ENCODE measurements at places on chromosomes 4 and X.

- DNase-seq, result no peak
Observed at GRCh38 chr4:38600575-38600974, 63.4 kb upstream of the KLF3 start.

DNA sequence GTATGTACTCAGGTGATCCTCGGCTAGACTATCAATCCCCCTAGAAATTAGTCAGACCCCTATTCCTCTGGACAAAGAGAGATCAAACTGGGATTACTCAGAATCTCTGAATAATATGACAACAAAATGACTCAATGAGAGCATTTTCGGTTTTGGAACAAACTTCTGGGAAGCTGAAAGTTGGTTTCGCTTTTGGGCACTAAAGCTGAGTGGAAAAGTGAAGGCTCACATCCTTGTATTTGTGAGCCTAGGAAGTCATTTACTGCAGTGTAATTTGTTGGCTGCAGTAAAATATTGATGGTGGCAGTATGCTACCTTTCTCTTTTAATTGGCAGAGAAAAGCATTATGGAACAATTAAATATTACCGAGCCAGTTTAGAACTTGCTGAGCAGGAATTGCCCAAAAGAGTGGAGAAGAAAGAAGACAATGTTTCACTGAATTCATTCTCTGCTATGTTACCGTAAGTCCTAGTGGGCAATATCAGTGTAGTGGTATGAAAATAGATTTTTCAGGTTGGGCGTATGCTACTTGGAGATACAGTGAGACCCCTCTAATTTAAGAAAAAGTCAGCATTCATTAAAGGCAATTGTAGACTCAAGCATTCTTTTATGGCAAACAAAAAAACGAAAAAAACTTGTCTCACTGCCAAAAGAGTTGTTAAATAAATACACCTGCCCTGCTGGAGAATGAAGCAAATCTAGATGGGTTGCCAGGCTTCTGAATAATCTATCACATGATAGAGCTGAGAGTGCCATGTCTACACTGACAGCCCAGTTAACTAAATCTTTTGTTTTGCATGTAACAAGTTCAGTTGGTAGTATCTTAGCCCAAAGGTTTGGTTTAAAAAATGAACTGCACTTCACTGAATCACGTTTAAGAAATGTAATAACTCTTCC lies 69.6 kb downstream of the AGTR2 start:
- no peak for DNase-seq

- DNase-seq, result no peak
Observed at GRCh38 chr4:185566425-185566824, 31.1 kb upstream of the PDLIM3 start.

DNA sequence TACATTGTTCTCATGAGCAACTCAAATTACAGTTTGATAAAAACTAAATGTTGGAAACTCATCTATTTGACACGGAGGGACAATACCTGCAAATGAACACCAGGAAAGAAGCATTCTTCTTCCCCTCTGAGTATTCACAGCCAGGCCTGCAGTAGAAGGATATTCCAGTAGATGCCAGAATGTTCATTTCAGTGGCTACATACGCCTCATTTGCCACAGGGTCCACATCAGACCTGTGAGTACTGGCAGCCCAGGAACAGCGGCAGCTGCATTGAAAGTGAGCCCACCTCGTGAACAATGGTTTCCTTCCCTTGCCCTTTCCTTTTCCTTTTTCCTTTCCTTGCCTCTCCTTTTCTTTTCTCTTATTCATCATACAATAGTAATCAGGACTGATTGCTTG lies 81.1 kb upstream of the NEIL3 start:
- DNase-seq, result no peak

DNA sequence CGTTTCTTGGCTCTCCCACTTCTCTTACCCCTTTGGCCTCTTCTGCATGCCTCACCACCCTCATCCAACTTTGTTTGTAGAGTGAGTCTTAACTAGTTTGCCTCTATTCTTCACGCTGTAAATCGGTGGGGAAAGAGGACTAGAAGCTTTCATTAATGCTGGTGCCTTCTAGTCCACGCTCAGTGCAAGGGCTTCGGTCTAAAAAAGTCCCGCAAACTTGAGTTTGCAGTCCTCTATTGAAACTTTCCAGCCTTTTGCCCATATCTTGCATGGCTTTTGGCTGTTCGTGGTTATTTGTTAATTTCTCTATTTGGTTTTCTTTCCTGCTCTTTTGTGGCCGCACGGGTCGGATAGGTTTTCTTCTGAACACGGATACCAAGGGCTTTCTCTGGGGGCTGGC lies 868 bp downstream of the DACH2 start:
- no peak for DNase-seq

- DNase-seq, result no peak
Observed at GRCh38 chrX:29634516-29634915, 580.8 kb upstream of the MAGEB2 start.

DNA sequence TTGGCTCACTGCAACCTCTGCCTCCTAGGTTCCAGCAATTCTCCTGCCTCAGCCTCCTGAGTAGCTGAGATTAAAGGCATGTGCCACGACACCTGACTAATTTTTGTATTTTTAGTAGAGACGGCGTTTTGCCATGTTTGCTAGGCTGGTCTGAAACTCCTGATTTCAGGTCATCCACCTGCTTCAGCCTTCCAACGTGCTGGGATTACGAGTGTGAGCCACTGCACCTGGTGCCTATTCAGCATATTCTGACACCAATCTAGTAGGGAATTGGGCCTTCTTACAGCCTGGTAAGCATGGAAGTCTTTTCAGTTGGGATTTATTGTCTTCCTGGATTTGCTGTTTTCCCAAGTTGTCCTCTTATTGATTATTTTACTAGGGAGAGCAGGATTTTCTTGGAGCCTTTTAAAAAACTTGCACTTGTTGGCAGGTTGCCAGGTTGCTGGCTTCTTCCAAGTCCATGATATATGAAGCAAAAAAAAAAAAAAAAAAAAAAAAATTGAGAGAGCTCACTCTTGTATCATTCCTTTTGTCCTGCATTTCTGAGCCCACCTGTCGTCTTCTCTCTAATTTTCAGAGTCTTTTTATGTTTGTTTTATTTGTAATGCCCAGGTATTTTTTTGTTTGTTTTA lies 43.7 kb downstream of the TMPRSS11E start:
- no peak for DNase-seq

DNA sequence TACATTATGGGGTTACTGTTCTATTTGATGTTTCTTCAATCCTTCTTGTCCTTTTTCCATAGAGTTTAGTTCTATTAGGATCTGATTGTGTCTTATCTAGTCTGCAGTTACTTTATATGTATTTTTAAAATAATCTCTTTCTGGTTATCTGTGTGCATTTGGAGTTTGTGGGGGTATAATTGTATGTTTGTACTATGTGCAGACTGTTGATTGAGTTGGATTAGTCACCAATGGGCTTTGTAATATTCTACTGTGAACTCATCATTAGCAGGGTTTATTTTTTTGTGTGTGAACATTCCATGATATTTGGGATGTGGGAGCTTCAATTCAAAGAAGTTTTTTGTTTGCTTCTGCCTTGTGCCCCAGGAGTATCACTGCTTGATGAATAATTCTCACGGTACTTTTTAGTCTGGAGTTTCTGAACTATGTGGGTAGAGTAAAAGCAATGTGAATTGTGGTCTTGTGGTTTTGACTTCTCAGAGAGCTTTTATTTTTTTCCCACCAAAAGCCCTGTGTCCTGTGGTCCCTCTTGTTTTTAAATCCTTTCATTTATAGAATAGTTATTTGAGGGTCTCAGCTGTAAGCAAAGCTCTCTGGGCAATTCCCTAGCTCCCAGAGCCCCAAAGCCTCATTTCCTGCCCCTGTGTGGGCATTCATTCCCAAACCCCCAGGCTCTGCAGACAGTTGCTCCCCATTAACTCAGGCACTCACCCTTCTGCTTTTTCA lies 127.8 kb downstream of the PHKA2 start:
- no peak for DNase-seq

GRCh38 chr4:52957835-52958631 lies 95.9 kb downstream of the RASL11B start:
- no peak for DNase-seq

DNA sequence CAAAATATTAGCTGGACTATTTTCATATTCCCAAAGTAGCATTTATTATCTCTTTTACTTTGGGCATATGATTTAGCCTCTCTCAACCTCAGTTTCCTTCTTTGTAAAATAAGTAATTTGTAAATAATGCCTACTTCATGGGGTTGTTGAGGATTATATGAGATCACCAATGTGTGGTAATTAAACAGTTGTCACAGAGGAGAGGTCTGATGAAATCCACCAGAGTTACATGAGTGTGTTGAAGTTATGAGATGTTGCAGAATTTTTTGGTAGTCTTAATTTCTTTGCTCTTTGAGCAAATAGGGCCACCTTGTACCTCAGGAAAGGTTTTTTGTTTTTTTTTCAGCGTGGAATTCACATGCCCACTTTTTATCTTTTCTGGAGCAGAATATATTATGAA lies 1.4 kb downstream of the COX7B start:
- DNase-seq, result no peak

GRCh38 chr4:1115528-1116293 lies 2.3 kb upstream of the RNF212 start:
- DNase-seq, result no peak

DNA sequence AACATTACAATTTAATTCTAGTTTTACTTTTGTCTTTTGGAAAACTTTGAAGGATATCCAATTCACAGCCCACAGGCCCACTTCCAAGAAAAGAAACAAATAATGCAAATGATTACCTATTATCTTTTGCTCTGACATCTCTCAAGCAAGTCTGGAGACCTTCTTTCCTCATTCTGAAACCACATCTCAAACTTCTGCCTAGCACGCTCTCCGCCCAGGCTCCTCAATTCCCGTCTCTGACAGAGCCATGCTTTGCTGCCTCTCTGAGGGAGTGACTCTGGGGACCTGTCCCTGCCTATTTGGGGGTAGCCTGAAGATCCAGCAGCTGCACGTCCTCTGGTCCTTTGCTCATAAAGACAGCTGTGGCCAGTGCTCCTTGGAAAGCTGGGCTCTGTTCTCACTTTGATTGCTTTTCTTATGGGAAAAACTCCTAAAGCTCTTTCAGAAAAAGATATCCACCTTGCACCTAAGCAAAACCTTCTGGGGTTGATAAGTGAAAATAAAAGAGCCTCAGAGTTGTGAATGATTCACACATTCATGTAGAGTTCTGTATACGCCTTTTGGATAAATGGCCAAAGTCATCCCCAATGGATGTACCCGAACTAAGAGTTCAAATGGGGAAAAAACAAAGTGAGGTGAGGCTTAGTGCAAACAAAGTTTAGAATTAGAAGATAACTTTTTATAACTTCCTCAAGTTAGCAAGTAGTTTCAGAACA lies 72.4 kb upstream of the TNIP3 start:
- DNase-seq, result no peak

DNA sequence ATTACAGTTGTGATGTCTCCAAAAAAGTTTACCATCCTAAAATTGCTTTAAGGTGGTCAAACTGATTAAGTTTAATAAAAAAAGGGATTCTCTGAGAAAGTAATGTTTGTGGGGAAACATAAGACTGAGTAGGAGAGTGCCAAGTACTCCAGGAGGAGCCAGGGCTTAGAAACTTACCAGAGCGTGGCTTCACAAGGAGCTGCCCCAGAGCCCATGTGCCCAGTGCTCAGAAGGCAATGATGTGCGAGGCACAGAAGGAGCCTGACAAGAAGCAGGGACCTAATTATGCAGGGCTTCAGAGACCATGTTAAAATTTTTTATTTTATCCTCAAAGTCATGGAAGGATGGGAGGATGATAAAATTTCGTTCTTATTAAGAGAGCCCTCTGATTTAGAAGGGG lies 204.2 kb downstream of the PALLD start:
- DNase-seq, result no peak

DNA sequence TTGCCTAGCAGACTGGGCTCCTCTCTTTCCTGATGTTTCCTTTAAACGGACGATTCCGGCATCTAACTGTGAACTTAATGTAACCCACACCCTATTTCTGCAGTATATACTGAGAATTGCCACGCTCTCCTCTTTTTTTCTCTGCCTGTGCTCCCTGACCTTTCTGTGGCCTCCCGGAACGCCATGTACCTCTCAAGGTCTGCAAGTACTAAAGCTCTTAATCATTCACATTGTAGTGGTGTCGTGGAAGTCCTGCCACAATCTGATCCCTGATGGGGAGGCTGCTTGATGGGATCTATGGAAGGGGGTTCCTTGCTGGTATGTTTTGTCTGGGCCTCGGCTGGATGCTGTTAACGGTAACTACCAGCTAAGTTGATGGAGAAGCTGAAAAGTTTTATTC lies 302.9 kb upstream of the EPHA5 start:
- no peak for DNase-seq
